Upper lobe of left lung (tissue), 6 donors: ENCODE measurements at places on chromosomes 4 and X. TPM values are rescaled to one million over a fixed set of nuclear protein-coding genes. Genes with fewer than 3 reads are reported as not detected.
A peak's percentile ranks its signal among the peaks of the same experiment; 100 is the strongest.

DNA sequence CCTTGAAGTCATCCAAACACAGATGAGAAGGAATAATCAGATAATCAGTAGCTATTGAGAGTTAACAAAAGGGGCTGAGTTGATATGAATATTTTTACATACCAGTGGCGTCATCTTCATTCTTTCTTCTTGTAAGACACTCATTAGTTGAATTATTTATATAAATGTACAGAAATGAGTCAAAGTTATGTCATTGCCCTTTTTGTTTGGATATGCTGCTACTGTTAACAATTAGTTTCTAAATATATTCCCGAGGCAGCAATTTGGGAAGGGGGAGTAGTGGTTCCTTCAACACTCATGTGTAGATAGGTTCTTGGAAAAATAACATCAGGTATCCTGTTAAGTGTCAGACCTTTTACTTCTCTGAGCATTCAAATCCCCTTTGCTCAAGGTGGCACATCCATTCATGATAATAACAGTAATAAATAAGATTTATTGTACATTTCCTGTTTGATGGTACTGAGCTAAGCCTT lies 436.6 kb downstream of the SPRY1 start:
- peaks cover 7% of the 10 kb centered on the region for H3K4me1 ChIP-seq

Gene TCEAL7
- total RNA-seq, result 2.1 TPM

DNA sequence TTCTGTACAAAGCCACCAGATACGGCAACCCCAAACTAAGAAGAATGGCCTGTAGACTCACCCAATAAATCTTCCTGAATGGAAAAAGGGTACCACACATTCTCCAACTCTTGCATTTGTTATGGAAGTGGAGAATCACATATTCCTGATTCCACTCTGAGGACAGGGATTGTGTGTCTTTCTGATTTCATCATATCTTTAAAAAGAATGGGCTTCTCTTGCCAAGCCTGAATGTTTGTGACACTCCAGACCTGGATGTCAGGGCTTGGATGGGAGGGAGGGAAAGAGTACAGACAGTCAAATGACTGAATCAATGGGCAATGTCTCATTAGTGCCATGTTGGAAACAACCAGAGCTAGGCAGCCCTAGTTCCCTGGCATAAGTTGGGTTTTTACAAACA lies 77.4 kb downstream of the PLAC1 start:
- H3K4me3 ChIP-seq, result no peak overlapping the region
- H3K27me3 ChIP-seq, result no peaks in the 10 kb centered on the region
- no peak overlapping the region for H3K27ac ChIP-seq
- DNase-seq, result no peak

DNA sequence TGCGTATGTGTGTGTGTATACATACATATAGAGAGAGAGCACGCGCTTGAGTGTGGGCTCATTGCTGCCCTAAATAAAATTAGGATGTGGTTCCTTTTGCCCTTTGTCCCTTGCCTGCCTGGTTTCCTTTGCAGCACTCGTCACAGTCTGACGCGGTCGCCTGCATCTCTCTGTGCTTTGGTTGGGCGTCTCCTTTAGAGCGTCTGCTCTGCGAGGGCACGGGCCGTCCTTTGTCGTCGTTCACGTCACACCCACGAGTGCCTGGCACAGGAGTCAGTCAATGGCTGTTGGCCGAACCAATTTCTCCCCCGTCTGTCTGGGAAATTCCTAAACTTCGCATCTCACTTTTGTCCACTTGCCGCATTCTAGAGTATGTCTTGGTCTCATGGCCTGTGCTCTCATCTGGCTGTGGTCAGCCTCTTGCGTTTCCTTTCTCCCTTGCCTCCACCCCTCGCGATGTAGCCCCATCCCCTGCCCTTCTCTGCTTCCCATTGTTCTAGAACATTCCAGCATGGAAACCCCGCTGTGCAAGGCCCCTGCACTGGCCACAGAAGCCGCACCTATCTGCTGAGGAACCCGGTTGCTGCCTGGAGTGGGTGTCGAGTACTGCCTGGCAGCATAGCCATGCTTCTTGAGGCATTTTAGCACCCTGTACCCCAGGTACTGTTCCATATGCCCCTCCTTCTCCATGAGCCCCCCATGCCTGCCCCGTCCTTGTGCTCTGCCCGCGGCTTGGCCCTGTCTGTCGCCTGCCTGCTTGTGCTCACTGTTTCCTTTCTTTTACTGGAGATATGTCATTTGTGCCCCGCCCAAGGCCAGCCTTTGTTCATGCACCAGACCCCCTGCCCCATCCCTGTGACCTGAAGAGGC lies 8.0 kb downstream of the MAEA start:
- H3K27ac ChIP-seq, result no peak overlapping the region
- DNase-seq, result peak; percentile 13
- no peak overlapping the region for H3K4me3 ChIP-seq
- H3K4me1 ChIP-seq, result peaks cover 14% of the 10 kb centered on the region
- H3K36me3 ChIP-seq, result peaks cover 24% of the 10 kb centered on the region

Gene PGRMC2
- 7.8 TPM for total RNA-seq

Gene KCTD8
- 0.10 TPM for total RNA-seq

DNA sequence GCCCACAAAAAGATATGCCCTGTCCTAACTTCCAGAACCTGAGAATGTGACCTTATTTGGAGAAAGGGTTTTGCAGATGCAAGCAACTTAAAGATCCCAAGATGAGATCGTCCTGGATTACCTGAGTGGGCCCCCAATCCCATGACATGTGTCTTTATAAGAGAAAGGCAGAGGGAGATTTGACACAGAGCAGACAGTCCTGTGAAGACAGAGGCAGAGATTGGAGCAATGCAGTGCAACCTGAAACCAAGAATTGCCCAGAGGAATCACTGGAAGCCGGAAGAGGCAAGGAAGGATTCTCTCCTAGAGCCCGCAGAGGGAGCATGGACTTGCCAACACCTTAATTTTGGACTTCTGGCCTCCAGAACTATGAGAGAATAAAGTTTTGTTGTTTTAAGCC lies 171.5 kb downstream of the SMIM20 start:
- no peaks in the 10 kb centered on the region for H3K36me3 ChIP-seq
- H3K4me3 ChIP-seq, result no peak overlapping the region

- no peak overlapping the region for H3K4me3 ChIP-seq
- H3K27me3 ChIP-seq, result no peaks in the 10 kb centered on the region
- H3K27ac ChIP-seq, result peak overlapping the region; percentile 78
- H3K4me1 ChIP-seq, result peaks cover 46% of the 10 kb centered on the region
- H3K36me3 ChIP-seq, result no peaks in the 10 kb centered on the region
Measured at GRCh38 chr4:1209821-1210220, 37.4 kb upstream of the SPON2 start.

- no peaks in the 10 kb centered on the region for H3K4me1 ChIP-seq
- H3K27ac ChIP-seq, result no peak overlapping the region
- no peaks in the 10 kb centered on the region for H3K36me3 ChIP-seq
- H3K27me3 ChIP-seq, result no peaks in the 10 kb centered on the region
- H3K4me3 ChIP-seq, result no peak overlapping the region
Measured at GRCh38 chrX:127259742-127260141, 440.2 kb downstream of the PRR32 start.

DNA sequence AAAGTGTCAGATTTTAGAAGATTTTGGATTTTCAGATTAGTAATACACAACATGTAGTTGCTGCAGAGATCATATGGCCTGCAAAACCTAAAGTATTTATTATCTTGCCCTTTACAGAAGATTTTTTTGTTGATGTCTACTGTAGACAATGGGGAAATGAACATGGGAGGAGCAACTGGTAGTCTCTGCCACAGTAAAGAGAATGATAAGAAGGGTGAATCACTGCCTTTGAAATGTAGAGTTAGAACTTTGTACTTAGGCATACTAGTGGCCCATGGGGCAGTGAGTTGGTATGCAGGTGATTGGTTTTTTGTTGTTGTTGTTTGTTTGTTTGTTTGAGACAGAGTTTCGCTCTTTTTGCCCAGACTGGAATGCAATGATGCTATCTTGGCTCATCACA lies 50.1 kb downstream of the GAB1 start:
- peaks cover 46% of the 10 kb centered on the region for H3K4me1 ChIP-seq
- no peak for DNase-seq
- H3K27ac ChIP-seq, result no peak overlapping the region
- no peaks in the 10 kb centered on the region for H3K36me3 ChIP-seq
- H3K27me3 ChIP-seq, result no peaks in the 10 kb centered on the region
